ENCODE measurements at places on chromosomes 1 and 21.

DNA sequence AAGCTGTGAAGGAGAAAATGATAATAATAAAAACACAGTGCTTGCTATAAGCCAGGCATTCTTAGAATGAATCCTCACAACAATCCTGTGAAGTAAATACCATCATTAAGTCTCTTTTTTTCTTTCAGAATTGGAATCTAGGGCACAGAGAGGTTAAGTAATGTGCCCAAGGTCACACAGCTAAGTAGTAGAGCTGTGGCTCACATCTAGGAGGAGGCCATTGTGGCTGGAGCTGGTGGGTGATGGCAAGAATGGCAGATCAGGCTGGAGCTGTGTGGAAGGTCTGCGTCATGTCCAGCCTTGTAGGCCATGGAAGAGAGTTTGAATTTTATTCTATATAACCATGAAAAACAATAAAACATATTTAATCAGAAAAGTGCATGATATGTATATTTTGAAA, 38.2 kb upstream of the TSPAN2 start:
- no peak for DNase-seq

- DNase-seq = no peak
These were observed 597.7 kb upstream of the ZP4 start for GRCh38 chr1:238488401-238488800.

GRCh38 chr1:185973645-185974044, 239.5 kb downstream of the HMCN1 start:
- DNase-seq = no peak

- no peak for DNase-seq
These were observed 108.4 kb downstream of the XCL2 start for GRCh38 chr1:168435439-168435838.

Measured in anterior cingulate cortex (tissue), 58 donors.